ENCODE measurements at places on chromosomes 3 and 15.

- no peak for DNase-seq
Observed at GRCh38 chr15:69380100-69380725, 33.9 kb upstream of the KIF23 start.

DNA sequence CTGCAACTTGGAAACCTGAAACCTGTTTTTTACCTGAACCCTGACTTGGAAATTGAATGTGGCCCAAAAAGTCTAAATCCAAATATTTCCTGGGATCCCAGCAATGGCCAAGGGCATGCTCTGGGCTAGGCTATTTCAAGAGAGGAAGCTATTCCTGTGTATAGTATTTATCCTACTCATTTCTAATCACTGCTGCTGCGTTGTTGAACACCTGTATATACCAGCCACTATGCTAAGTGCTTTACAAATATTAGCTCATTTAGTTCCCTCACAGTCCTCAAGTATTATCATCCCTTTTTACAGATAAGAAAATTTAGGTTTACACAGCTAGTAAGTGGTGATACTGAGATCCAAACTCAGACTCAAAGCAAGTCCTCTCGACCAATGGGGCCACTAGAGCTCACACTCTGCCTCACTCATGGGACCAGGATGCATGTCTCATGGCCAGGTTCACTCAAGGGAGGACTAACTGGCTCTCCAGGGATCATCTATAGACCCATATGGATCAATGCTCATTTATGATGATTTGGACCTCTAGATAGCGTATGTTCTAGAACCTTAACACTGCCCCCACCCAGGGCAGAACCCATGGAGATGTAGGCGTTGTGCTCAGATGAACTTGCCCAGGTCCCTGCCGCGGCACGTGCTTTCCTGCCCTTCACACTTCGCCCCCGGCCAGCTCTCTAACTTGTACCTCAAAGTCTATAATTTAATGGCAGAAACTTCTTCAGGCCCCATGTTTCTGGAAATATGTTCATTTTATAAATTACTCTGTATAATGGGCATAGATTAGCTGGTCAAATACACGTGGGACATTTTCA, 2.6 kb upstream of the CCR4 start:
- DNase-seq = no peak

- DNase-seq = no peak
Observed at GRCh38 chr15:64216730-64217428, 54.1 kb upstream of the PPIB start.

DNA sequence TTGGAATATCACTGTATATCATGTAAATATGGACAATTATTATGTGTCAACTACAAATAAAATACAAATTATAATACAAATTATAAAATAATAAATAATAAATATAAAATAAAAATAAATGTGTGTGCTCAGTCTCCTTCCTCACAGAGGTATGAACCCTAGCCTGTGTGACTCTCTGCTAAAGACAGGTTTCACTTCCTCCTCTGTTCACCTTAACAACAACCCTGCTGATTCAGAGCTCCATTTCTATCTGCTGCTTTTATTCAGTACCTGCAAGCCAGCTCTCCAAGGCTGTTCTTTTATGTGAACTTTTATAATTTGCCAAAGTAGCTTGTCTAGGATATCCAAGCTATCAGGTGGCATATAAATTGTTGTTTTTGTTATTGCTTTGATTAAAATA, 610.7 kb upstream of the GRM7 start:
- DNase-seq = no peak

DNA sequence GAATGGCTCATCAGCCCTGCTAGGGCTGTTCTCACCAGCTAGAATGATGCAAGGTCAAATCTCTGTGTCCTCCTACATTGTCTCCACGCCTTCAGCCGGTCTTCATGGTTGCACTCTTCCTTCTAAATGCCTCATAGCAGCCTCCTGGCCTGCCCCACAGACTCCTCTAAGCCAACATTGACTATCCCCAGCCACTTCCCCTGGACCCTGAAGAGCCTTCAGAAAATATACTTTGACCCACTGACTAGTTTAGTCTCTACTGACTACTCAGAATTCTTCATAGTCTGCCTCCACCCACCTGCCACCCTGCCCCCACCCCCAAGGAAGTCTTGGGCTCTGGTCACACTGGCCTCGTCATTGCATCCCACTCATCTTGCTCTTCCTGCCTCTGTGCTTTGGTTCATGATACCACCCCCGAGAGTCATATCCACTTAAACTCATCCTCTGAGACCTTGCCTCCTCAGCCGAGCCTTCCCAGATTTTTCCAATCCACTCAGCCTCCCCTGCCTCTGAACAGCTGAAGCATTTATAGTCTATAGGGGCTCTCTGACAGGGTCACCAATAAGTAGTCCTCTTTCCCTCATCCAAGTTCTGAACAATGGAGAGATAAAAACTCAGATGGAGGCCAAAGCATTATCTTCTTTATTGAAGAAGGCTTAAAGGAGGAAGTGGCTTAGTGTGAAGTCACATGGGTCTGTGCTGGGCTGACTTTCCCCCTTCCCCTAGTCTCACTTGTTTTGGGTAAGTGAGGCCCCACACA, 9.5 kb upstream of the DOCK3 start:
- DNase-seq = no peak

DNA sequence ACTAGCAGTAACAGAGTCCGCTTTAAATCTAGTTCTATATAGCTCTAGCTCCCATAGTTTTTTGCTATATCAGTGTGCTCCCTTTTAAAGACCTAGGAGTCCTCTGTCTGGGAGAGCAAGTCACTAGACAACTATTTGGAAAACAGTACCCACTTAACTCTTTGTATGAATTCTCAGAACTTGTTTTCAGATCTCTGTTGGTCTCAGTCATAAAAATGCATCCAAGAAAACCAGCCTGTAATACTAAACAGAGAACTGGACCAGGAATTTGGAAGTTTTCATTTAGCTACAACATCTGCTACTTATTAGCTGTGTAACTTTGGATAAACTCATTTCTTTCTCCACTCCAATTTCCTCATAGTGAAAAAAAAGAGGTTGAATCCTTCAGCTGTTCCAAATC, 56.9 kb upstream of the C3orf49 start:
- no peak for DNase-seq

GRCh38 chr3:25476639-25477038, 48.6 kb downstream of the RARB start:
- DNase-seq = no peak

- DNase-seq = no peak
Observed at GRCh38 chr15:83512459-83512858, 65.3 kb downstream of the SH3GL3 start.

DNA sequence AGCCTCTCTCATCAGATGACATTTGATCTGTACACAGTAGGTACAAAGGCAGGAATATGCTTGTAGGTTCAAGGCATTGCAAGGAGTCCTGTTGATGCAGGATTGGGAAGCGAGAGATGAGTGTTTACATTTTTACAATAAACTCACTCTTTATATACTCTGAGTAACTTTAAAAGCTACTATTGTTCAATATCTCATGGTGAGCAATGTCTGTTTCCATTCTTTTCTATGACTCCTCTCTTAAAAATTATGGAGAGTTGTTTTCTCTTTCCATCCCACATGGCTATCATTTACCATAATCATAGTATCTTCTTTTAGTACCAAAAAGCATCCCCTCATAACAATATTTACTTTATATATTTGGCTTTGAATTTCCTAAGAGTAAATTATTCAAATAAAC, 314.0 kb upstream of the CDIN1 start:
- DNase-seq = no peak

GRCh38 chr15:93307513-93307912, 218.5 kb upstream of the RGMA start:
- no peak for DNase-seq

- no peak for DNase-seq
Observed at GRCh38 chr3:70608434-70608833, 296.0 kb upstream of the MDFIC2 start.

DNA sequence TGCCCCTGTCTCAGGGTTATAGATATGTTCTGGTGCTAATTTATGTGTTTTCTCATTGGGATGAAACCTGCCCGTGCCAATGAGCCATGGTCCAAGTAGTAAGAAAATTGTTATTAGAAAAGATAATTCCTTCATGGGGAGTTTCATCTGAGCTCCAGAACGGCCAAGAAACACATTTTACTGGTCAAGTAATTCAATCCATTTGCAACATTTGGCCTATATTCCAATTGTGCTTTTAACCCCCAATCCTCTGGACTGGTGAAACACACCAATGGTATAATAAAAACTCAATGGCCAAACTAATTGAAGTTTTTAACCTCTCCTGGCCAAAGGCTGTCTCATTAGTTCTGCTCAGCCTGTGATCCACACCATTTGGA, 53.7 kb upstream of the XCR1 start:
- no peak for DNase-seq

GRCh38 chr15:47412136-47412535, 305.2 kb upstream of the SEMA6D start:
- DNase-seq = no peak

- DNase-seq = no peak
Observed at GRCh38 chr15:78325092-78325843, 14.9 kb upstream of the CRABP1 start.

DNA sequence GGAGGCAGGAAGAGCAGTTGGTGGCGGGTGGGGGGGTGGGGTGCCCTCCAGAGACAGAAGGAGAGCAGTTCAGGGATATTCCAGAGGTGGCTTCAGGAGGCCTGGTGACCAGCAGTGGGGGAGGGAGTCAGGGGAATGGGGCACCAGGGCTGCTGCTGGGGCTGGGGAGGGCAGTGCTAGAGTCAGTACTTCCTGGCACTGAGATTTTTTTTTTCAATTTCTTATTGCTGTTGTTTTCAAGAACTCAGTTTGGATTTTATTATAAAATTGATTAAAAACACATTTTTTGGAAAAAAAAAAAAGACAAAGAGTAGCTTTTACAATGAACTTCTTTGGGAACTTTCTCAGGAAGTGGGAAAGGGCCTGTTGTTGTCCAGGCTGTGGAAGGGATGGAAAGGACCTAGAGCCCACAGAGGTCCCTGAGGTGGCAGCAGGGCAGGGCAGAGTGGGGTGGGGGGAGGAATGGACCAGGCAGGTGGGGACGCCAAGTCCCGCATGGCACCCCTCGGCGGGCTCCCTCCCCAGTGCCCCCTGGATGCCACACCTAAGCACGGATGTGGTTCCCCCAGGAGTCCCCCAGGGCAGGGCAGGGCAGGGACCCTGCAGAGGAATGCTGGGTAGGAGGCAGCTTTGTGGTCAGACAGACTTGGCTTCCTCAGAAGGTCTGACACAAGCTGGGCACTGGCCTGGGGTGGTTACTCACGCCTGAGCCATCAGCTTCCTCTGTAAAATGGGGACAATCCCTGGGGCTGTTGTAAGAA, 8.5 kb upstream of the ANPEP start:
- no peak for DNase-seq

DNA sequence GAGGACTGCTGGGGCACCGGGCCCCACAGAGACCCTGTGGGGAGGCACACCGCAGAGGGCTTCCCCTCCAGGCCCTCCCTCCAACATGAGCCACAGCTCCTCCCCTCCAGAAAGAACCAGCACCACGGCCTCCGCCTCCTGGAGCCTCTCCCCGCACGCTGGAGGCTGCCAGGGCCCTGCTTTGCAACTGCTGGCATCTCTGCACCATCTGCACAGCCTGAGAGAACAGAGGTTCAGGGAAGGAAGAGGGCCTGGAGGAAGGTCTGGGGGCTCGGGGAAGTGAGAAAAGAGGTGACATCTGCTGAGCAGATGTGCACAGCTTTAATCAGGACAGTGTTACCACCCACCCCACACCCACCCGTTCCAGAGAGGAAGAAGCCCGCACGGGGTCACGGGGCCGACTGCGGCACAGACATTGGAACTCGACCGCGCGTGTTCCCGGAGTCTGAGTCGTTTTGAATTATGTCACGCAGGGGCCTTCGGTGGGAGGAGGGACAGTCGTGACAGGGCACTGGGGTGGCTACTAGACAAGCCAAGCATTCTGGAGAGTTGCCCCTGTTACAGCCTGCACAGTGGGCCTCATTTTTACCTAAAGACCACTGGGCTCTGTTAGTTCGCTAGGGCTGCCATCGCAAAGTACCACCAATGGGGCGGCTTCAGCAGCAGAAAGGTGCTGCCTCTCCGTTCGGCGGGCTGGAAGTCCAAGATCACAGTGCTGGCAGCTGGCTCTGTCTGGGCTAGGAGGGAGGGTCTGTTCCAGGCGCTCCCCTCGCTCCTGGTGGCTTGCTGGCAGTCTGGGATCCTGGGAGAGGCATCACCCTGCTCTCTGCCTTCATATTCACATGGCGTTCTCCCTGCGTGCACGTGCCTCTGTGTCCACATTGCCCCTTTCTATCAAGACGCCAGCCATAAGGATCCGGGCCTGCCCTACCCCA, 194.8 kb downstream of the XXYLT1 start:
- no peak for DNase-seq

GRCh38 chr15:37037850-37038715, 62.3 kb downstream of the MEIS2 start:
- no peak for DNase-seq

DNA sequence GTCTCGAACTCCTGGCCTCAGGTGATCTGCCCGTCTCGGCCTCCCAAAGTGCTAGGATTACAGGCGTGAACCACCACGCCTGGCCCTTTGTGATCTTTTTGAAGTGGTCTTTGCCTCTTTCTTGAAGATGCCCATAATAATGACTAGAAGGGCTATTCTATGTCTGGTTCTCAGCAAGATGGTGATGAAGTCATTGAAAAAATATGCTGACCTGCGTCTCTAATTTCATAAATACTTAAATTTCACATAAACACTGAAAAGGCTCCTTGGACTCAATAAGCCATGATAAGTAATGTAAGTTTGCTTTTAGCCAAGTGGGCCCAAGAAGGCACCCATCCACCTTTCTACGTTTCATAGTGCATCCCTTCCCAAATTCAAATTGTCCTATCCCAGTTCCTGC, 775 bp upstream of the MAPK6 start:
- no peak for DNase-seq

DNA sequence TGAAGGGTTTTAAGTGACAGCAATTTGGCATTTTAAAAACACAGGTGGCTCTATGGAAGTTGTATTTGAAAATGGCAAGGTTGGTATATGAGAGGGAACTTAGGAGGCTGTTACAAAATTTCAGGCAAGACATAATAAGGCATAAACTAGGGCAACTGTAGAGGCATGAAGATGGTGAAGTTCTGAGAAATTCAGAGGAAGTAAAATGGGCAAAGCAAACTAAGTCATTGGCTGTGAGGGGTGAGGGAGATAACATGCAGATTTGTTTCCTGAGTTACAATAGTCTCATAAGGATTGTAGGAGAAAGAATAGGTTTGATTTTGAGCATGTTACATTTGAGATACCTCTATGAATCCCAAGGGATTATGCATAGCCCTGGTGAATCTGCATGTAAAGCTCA, 302.9 kb upstream of the ARHGEF26 start:
- DNase-seq = no peak

DNA sequence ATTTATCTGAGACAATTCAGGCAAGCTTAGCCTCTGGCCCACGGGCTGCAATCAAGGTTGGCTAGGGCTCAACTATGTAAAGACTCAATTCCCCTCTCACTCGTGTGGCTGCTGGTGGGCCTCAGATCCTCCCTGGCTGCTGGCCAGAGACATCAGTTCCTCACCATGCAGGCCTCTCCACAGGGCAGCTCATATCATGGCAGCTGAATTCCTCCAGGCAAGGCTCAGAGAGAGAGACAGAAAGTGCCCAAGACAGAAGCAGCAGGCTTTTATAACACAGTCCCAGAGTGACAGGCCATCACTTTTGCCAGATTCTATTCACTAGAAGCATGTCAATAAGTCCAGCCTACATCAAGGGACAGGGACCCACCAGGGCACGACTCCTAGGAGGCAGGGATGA, 63.2 kb downstream of the XXYLT1 start:
- DNase-seq = no peak

GRCh38 chr3:188950832-188951489, 220.8 kb upstream of the TPRG1 start:
- peak; percentile 86 for DNase-seq
